ENCODE measurements at places on chromosomes 7 and 10. TPM values are rescaled to one million over a fixed set of nuclear protein-coding genes. Genes with fewer than 3 reads are reported as not detected.

DNA sequence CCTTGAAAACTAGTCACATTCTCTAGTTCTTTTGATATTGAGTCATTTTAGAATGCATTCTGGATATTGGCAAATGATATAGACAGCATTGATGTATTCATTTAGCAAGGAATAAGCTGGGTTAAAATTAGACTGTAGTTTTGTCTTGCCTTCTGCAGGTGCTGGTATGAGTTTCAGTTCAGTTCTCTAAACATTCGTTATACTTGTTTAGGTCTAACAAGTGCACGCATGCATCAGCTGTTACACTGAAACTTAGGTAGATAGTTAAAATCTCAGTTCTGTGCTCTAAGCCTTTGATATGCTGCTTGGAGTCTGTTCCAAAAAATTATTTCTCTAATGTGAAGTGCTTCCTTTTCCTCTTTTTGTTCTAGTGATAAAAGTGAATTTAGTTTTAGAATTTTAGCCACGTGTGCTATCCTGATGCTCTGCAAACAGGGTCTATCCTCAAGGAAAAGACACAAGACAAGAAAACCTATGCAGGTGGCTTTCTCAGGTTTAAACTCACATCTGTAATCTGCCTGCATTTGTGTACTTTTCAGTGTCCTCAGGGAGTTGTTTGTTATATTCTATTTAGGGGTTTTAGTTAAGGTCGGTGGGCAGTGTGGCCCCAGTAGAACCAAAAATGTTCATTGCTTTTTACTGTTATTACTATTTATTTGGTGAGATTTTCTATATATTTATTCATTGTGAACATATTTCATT is 409.0 kb downstream of the CDC14C start:
- DNase-seq: no peak

DNA sequence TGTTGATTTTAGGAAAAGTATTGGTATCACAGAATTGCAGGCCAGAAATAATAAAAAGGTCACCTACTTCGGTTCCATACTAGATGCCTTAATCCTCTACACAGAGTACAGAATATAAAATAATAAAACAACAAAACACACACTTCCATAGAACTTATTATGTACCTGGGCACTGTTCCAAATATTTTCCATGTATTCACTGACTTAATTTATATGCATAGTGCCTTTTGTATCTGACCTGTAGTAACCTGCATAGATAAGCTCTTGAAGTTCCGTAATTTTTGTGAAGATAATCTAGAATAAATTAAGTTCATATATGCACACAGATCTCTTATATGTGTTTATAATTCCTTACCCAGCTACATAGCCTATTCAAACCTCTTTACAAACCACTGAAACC is 78.3 kb downstream of the RAPGEF5 start:
- no peak for DNase-seq

- no peak for DNase-seq
These were observed 34.6 kb downstream of the TLX1 start for GRCh38 chr10:101165736-101166135.

Gene JAZF1
- 3.2 TPM for polyA plus RNA-seq

DNA sequence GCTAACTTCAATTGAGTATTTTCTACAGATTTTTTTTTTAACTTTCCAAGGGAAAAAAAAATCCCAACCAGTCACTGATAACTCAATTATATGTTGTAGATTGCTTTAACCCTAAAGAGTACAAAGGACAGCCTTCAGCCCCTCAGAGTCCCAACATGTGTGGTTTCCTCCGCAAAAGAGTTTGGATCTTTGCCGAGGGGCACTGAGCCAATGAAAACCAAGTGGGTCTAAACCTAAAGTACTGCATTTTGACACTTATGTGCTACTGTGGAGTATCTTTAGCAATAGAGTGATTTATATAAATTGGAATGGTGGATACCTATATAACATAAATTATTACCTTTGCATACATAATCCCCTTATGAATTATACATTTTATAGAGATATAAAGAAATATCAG is 91.5 kb downstream of the SEMA3D start:
- DNase-seq: no peak

Gene CDK14
- polyA plus RNA-seq: 0.43 TPM

Gene ZNF853
- 0.50 TPM for polyA plus RNA-seq

- DNase-seq: no peak
These were observed 186.5 kb upstream of the BET1 start for GRCh38 chr7:94190599-94191061.

All from naive thymus-derived CD4-positive, alpha-beta T cell (primary cell).